Natural killer cell treated with Interleukin-12 subunit alpha and Interleukin-12 subunit beta and Interleukin-15 and Interleukin-18, amount 100 ng/mL, for 72 hours (primary cell): ENCODE measurements at places on chromosomes 7 and 10. TPM values are rescaled to one million over a fixed set of nuclear protein-coding genes. Genes with fewer than 3 reads are reported as not detected.
A peak's percentile ranks its signal among the peaks of the same experiment; 100 is the strongest.

DNA sequence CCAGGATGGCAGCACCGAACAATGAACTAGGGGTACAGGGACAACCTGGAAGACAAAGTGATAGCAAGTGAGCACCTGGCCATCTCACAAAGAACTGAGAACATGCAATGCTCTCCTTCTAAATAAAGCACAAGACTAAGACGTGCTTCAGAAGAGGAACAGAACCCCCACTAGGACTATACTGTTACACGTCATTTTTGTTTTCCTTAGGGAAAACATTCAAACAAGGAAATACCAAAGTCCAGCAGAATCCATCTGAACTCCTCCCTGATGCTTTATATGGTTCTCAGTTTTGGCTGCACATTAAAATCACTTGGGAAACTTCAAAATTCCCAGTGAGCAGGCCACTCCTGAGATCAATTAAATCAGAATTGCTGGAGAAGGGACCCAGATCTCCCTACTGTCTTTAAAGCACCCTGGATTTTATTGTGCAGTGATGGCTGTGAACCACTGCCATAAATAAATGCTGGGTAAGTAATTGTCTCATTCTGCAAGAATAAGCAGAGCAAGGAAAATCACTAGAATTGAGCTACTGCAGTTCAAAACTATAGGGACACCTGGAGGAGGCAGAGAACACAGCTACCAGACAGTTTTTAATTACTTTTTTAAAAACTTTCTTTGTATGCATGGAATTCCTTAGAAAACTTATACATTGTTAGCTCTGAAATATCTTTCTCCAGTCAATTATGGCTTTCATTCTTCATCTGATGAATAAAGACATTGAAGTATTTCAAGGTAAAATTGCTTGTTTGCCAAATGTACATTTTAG lies 866.5 kb upstream of the GHITM start:
- DNase-seq: no peak
- no peaks in the 10 kb centered on the region for H3K27me3 ChIP-seq
- no peaks in the 10 kb centered on the region for H3K4me1 ChIP-seq

DNA sequence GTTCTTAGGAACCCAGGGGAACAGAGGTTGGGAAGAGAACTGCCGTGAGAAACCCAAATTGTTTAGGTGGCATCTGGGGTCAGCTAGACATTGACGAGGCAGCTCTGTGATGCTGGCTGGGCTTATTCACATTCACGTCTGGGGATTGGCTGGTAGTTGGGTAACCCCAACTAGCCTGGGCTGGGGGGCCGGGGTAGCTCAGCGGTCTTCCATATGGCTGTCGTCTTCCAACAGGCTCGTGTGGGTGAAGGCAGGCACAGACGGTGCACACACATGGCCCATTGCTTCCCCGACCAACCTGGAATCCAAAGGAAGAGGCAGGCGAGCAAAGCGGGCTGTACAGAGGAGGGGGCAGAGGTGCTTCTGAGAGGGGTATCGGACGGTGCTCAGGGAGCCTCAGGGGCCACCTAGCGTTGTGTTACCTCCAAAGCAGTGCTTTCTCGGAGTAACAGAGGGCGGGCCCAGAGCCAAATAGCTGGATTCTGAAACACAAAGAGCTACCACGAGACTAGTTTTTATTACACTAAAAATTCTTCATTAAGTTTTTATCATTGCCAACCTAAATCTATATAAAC lies 34.5 kb downstream of the MKI67 start:
- no peak for DNase-seq
- no peaks in the 10 kb centered on the region for H3K27me3 ChIP-seq
- peaks cover 25% of the 10 kb centered on the region for H3K4me1 ChIP-seq

DNA sequence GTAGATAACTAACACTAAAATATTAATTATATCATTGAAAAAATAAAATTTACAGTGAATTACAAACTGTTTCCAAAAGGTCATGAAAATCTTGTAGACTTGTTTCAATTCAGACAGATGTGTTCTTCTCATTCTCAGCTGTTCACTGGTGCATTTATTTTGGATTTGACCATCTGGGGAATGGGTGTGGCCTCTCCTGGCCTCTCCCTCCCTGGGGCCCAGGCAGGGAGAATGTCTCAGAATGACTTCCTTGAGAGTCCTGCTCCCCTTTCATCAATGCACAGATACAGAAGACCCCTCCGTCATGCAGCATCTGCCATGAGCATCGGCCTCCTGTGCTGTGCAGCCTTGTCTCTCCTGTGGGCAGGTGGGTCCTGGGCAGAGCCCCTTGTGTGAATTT lies 192.8 kb upstream of the PRSS58 start:
- H3K4me1 ChIP-seq: no peaks in the 10 kb centered on the region
- DNase-seq: no peak
- no peaks in the 10 kb centered on the region for H3K36me3 ChIP-seq
- H3K27ac ChIP-seq: no peak overlapping the region
- H3K27me3 ChIP-seq: peaks cover 13% of the 10 kb centered on the region

DNA sequence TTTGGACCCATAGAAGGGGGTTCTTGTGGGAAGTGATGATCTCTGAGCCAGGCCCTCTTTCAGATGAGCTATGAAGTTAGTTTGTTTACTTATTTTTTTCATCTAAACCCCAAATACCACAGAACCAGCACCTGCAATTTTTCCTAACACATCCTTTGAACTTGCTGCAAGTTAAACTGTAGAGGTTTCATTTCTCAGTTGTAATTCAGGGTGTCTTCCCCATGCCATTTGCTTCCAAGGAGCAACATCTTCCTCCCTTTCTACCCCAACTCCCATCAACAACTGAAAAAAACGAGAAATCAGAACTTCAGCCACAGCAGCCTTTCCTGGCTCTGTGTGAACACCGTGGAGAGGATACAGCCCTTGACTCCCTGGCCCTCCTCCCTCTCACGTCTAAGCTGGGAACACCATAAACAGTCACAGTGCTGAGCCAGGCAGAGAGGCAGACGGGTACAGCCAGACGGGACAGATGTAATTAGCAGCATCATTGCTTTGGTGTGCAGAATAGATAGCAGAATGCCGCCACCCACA lies 63.6 kb downstream of the RGS10 start:
- H3K27me3 ChIP-seq: peaks cover 12% of the 10 kb centered on the region
- peak overlapping the region; percentile 38 for H3K27ac ChIP-seq
- H3K4me1 ChIP-seq: peaks cover 19% of the 10 kb centered on the region

GRCh38 chr7:148830897-148831692 lies 53.0 kb downstream of the EZH2 start:
- H3K27me3 ChIP-seq: no peaks in the 10 kb centered on the region
- H3K27ac ChIP-seq: no peak overlapping the region
- peaks cover 20% of the 10 kb centered on the region for H3K36me3 ChIP-seq
- no peak overlapping the region for H3K4me3 ChIP-seq
- H3K4me1 ChIP-seq: peaks cover 7% of the 10 kb centered on the region
- DNase-seq: no peak

DNA sequence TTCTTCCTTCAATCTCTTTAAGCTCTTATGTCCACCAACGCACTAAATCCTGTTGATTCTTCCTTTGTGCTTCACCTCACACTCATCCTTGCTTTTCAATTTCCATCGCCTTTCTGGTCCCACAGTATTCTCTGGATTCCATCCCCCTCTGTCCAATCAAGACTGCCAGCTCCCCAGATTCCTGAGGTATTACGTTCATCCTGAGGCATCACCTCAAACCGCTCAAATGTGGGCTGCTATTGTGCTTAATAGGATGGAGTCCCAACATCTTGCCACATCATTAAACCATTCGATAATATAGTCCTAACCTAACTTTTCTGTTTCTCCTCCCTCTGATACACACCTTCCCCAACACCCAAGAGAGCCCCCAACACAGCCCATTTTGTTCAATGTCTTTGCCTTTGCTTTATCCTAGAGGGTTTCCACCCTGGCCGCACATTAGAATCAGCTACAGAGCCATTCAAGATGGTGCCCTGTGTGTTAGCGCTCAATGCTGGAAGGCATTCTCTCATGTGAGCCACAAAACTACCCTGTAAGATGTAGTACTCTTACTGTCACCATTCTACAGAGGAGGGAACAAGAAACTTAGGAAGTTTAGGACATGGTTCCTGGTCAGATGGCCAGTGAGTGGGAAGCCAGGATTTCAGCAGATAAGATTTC lies 79.5 kb upstream of the LEP start:
- no peak for DNase-seq
- H3K4me3 ChIP-seq: no peak overlapping the region
- no peaks in the 10 kb centered on the region for H3K36me3 ChIP-seq

- peaks cover 40% of the 10 kb centered on the region for H3K27me3 ChIP-seq
- H3K36me3 ChIP-seq: no peaks in the 10 kb centered on the region
- H3K4me1 ChIP-seq: peaks cover 5% of the 10 kb centered on the region
- no peak overlapping the region for H3K4me3 ChIP-seq
Measured at GRCh38 chr7:30214651-30215137, 69.7 kb upstream of the ZNRF2 start.

The LBX1 gene
- not detected for total RNA-seq

The PHKG1 gene
- total RNA-seq: 1.6 TPM

The PRPS1L1 gene
- total RNA-seq: not detected

- H3K4me1 ChIP-seq: no peaks in the 10 kb centered on the region
- H3K36me3 ChIP-seq: no peaks in the 10 kb centered on the region
- peaks cover 22% of the 10 kb centered on the region for H3K27me3 ChIP-seq
- DNase-seq: no peak
- H3K27ac ChIP-seq: no peak overlapping the region
- no peak overlapping the region for H3K4me3 ChIP-seq
Measured at GRCh38 chr10:43075612-43076003, 1.3 kb upstream of the RET start.

GRCh38 chr7:67900456-67900855 lies 903.8 kb downstream of the TYW1 start:
- DNase-seq: no peak
- H3K27me3 ChIP-seq: no peaks in the 10 kb centered on the region
- H3K4me1 ChIP-seq: no peaks in the 10 kb centered on the region
- no peak overlapping the region for H3K27ac ChIP-seq

The STAMBPL1 gene
- total RNA-seq: 37.6 TPM

DNA sequence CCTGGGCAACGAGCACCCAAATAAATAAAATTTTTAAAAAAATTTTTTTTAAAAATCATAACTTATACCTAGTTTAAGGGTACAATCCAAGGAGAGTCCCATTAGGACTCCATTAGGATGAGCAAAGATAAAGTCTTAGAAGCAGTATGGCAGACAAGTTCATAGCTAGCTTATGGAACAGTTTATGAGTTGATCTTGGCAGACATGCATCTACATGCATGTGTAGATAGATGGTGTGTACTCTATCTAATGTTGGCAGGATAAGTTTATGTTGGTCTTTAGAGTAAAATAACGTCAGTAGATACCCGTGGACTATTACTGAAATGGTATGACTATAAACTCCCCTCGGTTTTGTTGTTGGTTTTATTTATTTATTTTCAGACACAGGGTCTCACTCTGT lies 40.2 kb downstream of the NSUN6 start:
- no peak for DNase-seq
- no peaks in the 10 kb centered on the region for H3K4me1 ChIP-seq
- H3K4me3 ChIP-seq: no peak overlapping the region
- H3K27me3 ChIP-seq: no peaks in the 10 kb centered on the region

The FAS gene
- 73.0 TPM for total RNA-seq

- no peak overlapping the region for H3K27ac ChIP-seq
- no peaks in the 10 kb centered on the region for H3K36me3 ChIP-seq
- DNase-seq: no peak
- no peak overlapping the region for H3K4me3 ChIP-seq
Measured at GRCh38 chr7:94632338-94633013, 23.5 kb downstream of the SGCE start.

The PDE6C gene
- total RNA-seq: not detected

The IKZF1 gene
- 290 TPM for total RNA-seq

GRCh38 chr10:103983367-103983911 lies 16.5 kb downstream of the SLK start:
- peak overlapping the region; percentile 71 for H3K27ac ChIP-seq
- peaks cover 54% of the 10 kb centered on the region for H3K4me1 ChIP-seq
- H3K4me3 ChIP-seq: peak overlapping the region; percentile 82
- no peaks in the 10 kb centered on the region for H3K36me3 ChIP-seq
